Stimulated activated CD8-positive, alpha-beta memory T cell treated with anti-CD3 and anti-CD28 coated beads, Interleukin-7, amount 100 ng/mL, for 1 hour (primary cell): ENCODE measurements at places on chromosomes 4 and X.
A peak's percentile ranks its signal among the peaks of the same experiment; 100 is the strongest.

DNA sequence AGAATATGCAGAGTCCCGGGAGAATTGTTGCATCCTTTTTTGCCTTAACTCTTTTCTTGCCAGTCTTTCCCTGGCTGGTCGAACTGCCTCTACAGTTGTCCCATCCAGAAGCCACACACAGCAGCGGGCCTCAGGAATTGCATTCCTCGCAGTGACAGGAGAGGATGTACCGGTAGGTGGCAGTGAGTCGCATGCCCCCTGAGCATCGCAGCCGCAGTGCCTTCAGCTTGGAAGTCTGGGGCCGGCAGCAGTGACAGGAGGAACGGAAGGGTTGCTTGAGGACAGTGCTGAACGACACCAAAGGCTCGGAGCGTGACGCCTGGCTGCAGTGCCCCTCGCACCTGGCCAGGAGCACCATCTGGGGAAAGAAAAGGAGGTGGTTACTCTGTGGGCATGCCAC lies 23.5 kb downstream of the NDP start:
- peak; percentile 1 for DNase-seq

DNA sequence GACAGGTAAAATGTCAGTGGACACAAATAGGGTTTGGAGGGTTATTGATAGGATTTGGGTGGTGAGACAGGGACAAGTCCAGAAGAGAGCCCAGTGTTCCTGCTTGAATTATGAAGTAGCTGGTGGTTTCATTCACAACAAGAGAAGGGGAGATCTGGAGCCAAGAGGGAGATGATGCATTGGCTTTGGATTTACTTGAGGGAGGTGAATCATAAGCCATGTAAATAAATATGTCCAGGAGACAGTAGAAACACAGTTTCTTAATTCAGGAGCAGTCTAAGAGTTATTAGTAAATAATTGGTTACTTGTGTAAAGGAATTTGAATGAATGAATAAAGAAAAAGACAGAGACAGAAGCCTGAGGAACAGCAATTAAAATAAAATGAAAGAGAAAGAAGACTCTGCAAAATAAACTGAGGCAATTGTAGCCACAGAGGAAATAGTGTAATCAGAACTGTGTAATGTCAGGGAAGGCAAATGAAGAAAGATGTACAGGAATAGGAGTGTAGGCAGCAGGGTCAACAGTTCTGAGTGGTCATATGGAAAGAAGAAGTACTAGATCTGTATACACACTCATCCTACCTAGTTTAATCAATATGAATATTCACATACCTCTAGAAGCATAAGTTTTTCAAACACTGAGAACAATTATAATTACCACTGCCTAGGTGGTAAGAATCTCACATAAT lies 50.2 kb upstream of the CXCL8 start:
- DNase-seq = no peak

DNA sequence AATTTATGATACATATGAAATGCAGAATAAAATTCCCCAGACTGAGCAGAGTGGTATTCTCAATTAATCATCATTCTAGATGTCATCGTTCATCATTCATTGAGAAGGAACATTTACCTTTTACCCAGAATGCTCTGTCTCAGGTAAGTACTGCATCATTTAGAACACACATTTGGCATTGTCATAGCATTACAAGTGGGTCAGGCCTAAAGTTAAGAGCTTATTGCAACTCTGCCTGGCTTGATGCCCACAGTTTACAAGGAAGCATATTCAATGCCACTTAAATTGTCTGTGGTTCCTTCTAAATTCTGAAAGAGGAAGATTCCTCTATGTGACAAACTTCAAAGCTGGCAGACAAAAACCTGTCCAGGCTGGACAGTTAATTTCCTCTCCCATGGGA lies 87.3 kb downstream of the CAMK2D start:
- DNase-seq = no peak

DNA sequence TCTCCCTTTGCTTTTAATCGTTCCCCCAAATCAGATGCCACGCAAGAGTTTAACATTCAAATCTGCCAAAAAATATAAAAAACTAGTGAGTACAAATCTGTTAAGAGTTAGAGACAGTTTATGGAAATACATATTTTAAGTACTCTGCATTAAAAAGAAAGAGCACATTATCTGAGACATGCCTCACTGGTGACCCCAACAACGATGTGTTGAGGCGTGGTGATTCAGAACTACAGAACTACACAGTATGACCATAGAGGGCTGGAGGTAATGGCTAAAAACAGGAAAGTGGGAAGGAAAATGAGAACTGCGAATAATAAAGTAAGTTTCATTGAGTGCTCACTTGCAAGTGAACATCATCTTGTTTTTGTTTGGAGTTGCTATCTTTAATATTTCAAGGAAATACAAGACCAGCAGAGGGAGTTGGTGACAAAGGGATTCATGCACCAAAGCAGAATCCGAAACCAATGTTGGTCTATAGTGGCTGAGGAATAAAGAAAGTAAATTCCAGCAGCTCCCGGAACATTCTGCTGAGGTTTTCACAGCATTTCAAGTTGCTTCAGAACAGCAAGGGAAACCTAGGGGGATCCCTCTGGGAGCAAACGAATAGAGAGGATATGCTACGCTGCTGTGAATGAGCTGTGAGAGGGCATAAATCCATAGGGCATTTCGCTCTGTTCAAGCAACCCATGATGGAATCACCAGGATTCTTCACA lies 92.2 kb downstream of the DCHS2 start:
- no peak for DNase-seq

- DNase-seq = no peak
Measured at GRCh38 chrX:2559124-2559523, 58.3 kb upstream of the DHRSX start.

GRCh38 chr4:124710015-124710741 lies 2.4 kb downstream of the ANKRD50 start:
- no peak for DNase-seq

DNA sequence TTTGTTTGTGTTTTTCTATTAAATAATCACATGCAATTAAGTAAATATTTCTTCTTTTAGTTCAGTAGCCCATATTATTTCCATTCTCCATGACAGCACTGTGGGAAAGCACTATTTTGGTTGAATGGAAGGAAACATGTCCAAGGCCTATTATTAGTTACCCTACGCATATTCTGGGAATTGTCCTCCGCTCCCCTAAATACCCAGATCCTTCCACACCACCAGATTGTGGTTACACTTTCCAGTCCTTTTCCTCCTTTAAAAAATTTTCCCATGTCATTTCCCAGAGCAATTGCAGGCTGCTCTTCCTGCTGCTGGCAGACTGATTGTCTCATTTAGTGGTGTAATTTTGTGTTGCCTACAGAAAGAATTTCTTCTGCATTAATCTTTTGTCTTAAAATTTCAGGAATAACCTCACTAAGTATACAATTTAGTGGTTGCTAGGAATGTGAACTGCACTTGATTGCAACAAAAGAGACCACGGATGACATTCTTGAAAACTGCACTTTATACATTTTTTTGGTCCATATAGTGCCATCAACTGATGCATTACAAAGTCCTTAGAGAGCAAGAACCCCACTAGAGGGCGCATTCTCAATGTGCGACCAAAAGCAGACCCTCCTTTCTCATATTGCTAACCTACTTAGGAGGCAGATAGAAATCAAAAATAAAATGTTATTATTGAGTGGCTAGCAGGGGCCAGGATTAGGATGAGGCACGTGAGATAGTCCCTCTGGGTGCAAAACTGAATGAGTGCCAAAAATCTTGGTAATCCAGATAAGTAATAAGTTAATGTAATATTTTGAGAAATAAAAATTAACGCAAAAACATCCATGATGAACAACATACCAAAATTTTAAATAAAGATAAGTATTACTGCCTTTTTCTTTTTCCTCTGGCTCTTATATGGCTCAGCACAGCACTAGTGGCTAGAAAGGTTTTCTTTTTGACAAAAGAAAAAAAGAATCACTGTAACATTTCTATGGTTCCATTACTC lies 98.8 kb upstream of the IQCM start:
- DNase-seq = no peak

- DNase-seq = no peak
Measured at GRCh38 chr4:3607690-3608552, 75.7 kb upstream of the LRPAP1 start.

DNA sequence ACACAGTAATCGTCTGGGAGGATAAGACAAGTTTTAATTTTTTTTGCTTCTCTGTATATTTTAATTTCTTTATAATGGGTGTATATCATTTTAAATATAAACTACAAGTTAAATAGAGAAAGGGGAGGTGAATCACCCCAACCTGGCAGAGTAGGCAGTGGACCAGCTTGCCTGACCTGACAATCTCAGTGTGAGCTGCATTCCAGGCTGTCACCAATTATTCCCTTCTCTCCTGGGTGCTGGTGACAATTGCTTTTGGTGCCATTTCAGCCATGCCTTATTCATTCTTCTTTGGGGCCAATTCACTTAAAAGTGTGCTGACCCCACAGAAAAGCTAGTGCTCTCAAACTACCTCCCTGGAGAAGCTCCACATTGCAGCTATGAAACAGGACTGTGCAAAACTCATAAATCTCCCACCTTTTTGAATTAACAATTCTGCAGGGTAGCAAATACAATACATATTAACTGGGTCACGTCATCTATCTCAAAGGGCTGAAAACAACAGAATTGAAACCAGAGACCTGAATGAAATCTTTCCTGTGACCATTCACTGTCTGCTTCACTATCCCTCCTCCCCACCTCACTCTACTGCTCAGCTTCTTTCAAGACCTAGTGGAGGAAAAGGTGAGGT lies 359.0 kb downstream of the HS3ST1 start:
- no peak for DNase-seq

DNA sequence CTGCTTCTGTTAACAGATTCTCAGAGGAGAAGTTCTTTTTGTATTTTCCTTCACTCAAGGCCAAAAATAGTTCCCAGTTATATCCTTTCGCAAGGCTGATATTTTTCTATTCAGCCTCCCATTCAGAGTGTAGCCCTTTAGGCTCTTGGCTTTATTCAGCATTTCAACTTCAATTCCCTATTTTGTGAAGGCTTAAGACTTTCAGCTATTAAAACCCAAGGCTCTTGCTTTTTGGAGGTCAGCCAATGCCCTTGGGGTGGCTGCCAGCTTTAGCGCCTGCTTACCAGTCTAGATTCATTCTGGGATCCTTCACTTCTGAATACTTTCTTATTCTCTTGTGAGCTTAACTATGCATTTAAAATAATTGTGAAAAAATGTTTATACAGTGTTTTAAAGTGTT lies 57.3 kb upstream of the ADGRA3 start:
- DNase-seq = no peak

- DNase-seq = no peak
Measured at GRCh38 chrX:75337525-75337924, 63.6 kb downstream of the UPRT start.

GRCh38 chrX:44043496-44043895 lies 70.3 kb upstream of the NDP start:
- DNase-seq = no peak

- DNase-seq = no peak
Measured at GRCh38 chrX:72141372-72142004, 9.8 kb upstream of the RTL5 start.

- no peak for DNase-seq
Measured at GRCh38 chr4:80172203-80172602, 25.1 kb upstream of the PRDM8 start.

DNA sequence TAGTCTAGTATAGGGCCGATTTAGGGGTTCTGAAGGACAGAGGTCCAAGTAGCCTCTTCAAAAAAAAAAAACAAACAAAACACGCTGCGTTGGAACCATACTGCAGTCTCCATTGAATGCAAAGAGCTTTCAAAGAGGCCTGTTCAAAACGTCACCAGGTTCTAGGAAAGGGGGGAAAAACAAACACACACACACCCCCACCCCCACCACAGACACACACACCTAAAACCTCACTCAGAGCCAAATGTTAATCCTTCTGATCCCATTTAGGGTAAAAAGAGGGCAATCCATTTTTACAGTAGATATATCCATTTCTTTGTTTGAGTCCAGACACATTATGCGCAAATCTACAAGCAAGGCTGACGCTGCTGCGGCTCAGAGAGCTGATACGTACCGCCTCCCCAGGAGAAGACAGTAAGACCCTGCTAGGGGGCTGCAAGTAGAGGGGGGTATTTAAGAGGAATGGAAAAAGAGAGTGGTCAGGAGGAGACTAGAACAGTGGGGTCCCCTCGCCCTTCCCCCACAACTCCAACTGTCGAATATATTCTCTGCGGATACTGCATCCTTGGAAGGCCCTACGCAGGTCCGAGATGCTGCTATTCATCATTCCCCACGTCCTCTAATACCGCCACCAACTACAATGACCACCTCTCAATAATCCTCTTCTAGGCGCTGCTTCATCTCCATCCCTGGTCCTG lies 1.3 kb downstream of the NKRF start:
- DNase-seq = no peak

GRCh38 chr4:147825451-147826287 lies 93.8 kb downstream of the ARHGAP10 start:
- DNase-seq = no peak

DNA sequence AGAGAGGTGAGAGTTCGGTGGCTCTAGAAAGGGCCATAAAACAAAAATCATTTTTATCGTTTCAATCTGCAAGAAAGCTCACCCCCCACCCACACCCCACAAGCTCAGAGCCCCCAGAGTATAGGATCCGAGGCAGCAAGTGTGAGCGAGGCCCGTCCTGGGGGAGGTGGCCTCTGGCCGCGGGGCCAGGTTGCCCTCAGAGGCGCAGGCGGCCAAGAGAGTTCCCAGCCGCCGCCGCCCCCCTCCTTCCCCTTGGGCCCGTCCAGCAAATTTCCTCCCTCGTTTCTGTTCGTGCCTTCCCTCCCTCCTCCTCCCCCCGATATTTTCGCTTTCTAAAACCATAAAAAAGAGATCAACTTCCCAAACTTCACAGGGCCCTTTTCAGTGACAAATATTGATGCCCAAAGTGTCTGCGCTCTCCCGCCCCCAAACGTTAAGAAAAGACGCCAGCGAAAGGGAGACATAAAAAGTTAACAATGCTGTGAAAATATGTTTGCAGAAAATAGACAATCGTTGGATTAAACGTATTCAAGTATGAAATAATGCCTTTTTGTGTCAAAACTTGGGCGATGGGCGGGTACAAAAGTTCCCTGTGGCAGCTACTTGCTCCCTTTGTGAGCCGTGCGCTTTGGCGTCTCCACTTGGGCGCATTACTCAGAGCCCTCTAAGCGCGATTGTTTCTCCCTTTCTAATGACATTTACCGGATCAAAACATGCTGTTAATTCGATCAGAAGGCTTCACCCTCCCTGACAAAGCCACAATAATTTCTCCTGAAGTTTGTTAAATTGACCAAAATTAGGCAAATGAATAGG lies 1.1 kb upstream of the HELT start:
- DNase-seq = no peak

DNA sequence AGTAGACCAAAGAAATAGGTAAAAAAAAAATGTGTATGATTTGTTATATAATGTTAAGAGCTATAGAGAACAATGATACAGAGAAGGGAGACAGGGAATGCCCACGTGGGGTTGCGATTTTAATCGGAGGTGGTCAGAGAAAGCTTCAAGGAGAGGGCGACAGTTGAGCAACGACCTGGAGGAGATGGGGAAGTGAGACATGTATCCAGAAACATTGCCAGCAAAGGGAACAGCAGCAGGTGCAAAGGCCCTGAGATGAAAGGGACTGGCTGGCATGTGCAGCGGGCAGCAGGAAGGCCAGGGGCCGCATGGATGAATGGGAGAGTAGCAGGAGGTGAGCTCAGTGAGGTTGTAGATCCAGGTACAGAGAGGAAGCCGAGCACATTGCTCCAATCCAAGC lies 32.9 kb downstream of the NIPAL1 start:
- no peak for DNase-seq
